ENCODE measurements at places on chromosomes 5 and 9.

GRCh38 chr5:43078956-43079355 lies 38.8 kb upstream of the ANXA2R start:
- DNase-seq: peak; percentile 15

- no peak for DNase-seq
Measured at GRCh38 chr9:128409978-128410377, 10.7 kb upstream of the CERCAM start.

GRCh38 chr5:109743770-109744212 lies 54.1 kb downstream of the MAN2A1 start:
- peak; percentile 6 for DNase-seq

DNA sequence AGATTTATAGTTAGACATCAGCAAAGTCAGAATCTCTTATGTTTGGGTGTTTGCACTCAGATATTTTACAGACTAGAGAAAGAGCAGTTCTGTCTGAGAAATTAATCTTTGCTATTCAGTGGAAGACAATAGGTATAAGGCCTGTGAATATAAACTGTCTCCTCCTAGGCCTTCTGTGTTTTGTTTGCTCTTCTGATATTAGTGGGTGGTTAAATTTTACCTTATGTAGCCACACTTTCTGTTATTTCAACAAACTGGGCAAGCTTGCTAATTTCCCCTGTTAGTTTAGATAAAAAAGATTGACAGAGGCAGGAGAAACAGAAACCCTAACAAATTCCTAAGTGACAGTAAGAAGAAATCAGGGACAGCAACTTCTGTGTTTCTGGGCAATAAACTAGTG lies 141.6 kb downstream of the ARHGAP26 start:
- no peak for DNase-seq

DNA sequence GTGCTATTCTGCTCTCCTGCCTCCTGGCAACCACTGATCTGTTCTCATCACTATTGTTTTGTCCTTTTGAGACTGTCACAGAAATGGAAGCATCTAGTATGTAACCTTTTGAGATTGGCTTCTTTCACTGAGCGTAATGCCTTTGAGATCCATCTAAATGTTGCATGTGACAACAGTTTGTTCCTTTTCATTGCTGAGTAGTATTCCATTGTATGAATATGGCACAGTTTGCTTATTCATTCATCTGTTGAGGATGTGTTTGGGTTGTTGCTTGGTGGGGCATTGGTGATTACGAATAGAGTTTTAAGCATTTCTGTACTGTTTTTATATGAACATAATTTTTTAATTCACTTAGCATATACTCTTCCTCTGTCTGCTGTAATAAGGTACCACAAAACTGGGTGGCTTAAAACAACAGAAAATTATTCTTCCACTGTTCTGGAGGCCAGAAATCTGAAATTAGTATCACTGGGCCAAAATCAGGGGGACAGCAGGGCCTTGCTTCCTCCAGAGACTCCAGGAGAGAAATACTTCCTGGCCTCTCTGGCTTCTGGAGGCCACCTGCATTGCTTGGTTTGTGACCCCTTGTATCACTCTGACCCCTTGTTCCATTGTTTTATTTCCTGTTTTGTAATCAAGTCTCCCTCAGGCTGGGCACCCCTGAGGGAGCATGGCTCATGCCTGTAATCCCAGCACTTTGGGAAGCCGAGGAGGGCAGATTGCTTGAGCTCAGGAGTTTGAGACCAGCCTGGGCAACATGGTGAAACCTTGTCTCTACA lies 53.0 kb downstream of the EXOSC2 start:
- no peak for DNase-seq

DNA sequence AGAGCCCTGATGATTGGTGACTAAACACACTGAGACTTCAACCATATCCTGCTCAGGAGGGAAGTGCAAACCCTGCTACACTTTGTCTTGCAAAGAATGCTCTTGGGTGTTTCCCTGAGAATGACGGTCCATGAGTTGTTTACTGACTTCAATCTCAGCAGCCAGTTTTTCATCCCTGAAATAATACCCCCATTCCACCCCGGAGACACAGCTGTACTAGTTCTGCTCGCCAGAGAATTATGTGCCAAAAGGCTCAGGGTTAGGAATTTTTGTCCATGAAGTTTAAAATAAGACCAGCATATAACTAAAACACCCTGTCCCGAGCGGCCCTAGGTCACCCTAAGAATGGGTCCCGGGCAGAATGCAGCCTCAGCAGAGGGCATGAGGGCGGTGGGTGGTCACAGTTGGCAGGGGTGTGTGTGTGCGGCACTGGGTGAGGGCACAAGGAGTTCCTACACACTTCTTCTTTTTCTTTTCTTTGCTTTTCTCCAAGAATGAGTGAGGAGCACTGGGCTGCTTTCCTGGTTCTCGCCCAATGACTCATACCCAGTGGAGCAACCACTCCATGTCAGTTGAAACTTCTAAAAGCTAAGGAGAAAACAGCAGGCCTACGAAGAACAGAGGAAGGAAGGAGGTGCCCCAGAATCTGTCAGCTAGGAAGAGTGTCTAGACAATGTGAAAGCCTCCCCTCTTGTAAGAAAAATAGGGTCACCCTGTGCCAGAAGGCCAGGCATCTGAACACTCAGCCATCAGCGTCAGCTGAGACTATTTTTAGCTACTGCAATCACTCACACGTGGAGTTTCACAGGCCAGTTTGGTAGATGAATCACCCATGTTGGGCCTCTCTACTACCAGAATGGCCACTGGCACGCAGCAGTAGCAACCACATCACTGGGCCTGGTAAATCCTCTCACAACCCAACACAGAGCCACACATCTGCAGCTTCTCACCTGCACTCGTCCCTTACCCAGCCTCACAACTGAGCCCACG lies 105.9 kb downstream of the DPYSL3 start:
- DNase-seq: peak; percentile 85

GRCh38 chr5:174493530-174493929 lies 230.9 kb upstream of the MSX2 start:
- DNase-seq: no peak

DNA sequence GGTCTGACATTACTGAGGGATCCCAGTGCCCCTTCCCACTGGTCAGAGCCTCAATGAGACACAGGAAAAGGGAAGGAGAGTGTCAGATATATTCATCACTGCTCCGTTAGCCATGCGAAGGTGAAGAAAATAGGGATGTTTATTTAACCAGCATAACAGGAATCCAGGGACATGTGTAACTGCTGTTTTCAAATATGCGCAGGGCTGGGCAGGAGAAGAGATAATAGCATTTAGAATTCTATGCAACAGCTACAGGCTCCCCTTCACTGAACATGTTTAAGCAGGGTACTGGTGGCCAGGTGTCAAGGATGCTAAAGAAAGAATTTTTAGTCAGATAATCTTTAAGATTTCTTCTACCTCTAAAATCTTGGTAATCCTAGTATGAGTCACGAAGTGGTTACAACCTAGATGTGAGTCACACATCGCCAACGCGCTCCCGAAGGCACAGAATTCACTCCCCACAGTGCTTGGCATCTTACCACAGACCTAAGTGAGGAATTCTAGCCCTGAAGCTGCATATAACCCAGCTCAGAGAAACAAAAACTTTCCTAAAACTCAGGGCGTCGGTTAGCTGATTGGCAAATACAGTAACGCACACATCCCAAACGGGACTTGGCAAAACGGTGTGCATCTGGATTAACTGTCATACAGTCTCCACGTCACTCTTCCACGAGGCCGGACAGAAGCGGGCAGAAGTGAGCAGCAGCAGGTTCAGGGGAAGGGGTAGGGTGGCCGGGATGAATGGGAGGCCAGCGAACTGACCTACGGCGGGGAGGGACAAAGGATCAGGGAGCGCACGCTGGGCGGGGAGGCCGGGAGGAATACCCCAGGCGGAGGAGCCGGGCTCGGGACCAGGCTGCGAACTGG lies 1.1 kb downstream of the CTNNAL1 start:
- DNase-seq: peak; percentile 86

GRCh38 chr9:70802206-70802605 lies 319.2 kb downstream of the TRPM3 start:
- no peak for DNase-seq

GRCh38 chr9:78806492-78807160 lies 509.7 kb downstream of the PSAT1 start:
- DNase-seq: peak; percentile 76

DNA sequence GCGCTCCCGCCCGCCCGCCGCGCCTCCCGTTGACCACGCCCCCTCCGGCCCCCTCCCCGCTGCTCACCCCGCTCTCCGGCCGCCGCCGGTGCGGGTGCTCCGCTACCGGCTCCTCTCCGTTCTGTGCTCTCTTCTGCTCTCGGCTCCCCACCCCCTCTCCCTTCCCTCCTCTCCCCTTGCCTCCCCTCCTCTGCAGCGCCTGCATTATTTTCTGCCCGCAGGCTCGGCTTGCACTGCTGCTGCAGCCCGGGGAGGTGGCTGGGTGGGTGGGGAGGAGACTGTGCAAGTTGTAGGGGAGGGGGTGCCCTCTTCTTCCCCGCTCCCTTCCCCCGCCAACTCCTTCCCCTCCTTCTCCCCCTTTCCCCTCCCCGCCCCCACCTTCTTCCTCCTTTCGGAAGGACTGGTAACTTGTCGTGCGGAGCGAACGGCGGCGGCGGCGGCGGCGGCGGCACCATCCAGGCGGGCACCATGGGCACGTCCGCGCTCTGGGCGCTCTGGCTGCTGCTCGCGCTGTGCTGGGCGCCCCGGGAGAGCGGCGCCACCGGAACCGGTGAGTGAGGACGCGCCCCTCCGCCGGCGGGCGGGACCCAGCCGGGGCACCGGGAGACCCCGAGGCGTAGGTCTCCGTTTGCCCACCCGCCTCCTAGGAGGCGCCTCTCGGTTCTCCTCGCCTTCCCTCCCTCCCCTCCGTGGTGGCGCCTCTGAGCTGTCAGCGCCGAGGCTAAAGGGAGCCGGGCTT lies at the start of gene VLDLR:
Gene VLDLR, plus strand, starts transcription at position 66 of the 739 bp plus-strand sequence. Its CDS starts 403 bp downstream, at position 469.
- DNase-seq: peak; percentile 52

DNA sequence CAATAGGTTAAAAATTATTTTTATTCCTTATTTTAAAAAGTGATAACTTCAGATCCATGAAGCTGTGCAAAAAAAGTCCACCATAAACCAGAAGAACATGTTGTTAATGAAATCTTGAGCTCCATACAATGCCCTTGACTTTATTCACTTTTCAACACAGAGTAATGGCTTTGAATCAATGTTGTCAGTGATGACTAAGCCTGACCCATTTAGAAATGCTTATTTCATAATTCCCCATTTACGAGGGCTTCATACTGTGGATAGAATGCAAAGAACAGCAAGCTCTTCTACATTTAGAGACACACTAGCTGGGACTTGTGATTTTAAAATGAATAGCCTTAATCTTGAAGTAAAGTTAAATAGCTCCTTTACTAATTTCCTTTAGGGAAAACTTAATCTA lies 25.7 kb upstream of the IL9 start:
- no peak for DNase-seq

DNA sequence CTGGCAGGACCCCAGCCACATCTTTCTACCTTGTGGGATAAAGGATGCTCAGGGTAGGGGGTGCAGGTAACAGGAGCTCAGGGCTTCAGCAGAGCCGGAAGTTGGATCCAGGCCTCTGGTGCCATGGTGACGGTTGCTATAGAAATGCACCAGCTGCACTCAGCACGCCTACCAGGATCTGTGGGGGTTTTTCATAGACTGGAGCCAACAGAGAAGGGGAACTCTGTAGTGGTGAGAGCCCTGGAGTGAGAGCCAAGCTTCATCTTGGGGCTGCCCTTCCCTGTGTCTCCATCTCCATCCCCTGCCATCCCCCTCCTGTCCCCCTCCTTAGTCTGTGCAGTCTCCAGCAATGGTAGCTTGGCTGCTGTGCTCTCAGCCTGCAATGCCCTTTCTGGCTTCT lies 27.5 kb upstream of the BOD1 start:
- no peak for DNase-seq

DNA sequence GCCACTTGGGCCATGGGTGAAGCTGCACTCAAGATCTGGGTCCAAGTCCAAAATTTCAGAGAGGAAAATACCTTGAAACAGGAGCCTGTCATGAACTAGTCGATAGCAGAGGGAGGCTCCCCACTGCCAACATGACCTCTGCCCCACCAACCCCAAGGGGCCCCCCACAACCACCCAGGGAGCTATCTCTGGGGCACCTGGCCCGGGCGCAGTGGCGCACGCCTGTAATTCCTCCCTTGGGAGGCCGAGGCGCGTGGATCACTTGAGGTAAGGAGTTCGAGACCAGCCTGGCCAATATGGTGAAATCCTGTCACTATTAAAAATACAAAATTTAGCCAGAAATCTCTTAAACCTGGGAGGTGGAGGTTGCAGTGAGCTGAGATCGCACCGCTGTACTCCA lies 20.1 kb upstream of the HMCN2 start:
- DNase-seq: no peak

GRCh38 chr5:168422431-168422830 lies 63.8 kb upstream of the RARS1 start:
- DNase-seq: peak; percentile 22

- DNase-seq: no peak
Measured at GRCh38 chr9:121069396-121069795, 5.4 kb upstream of the CNTRL start.

DNA sequence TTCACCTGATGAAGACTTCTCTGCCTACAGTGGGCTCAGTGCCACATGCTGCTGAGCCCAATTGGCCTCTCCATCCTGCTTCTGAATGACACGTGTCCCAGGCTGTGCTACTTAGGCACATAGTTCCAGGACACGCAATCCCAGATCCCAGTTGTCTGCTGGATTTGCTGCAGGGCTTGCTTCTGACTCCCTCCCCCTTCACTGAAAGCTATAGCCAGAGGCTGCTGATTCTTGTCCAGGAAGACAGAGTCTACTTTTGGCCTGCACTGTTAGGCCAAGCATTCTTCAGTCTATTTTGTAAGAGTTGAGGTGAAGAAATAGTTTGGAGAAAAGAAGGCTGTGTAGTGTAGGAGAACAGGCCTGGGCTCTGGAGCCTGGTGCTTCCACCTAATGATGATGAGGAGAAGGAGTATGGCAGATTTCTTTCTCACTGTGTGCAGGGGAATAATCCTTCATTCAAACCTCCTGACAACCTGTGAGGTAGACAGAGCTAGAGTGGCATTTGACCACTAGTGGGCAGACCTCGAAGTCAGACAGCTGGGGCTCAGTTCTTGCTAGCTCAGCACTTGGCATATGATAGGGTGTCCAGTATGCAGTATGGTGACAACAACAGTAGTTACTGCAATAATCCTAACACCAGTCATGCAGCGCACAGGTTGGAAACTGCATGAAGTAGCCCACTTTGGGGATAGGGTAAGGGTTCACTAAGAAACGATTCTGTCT lies 19.5 kb upstream of the ASPN start:
- peak; percentile 7 for DNase-seq

- DNase-seq: no peak
Measured at GRCh38 chr5:37637165-37637845, 202.5 kb downstream of the GDNF start.

- DNase-seq: peak; percentile 3
Measured at GRCh38 chr9:93223260-93224180, 39.6 kb downstream of the WNK2 start.

DNA sequence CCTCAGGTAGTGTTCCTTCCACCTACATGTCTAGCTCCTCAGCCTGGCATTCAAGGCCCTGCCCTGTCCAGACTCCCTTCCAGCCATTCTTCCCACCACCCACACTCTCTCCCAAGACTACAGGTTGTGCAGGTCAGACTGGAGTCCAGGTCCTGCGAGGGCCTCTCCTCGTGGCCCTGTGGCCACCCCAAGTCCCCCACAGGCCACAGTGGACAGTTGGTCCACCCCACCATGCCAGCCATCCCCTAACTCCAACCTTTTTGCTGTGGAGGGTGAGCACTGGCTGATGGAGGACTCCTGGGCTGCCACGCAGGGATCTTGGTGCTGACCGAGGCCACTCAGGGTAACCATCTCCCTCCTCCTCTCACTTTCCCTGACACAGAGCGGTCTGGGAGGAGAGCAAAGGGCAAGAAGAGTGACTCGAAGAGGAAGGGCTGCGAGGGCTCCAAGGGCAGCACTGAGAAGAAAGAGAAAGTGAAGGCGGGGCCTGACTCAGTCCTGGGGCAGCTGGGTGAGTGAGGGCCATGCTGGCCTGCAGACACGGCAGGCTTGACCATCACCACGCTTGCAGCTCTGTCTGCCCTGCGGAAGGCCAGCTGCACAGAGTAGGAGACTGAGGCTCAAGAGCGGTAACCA lies 51.0 kb downstream of the JADE2 start:
- DNase-seq: no peak
